Stimulated activated CD8-positive, alpha-beta memory T cell treated with anti-CD3 and anti-CD28 coated beads, Interleukin-4, amount 100 ng/mL, for 1 hour (primary cell): ENCODE measurements at places on chromosomes 12 and 14.

GRCh38 chr12:71838676-71839075 lies 883 bp upstream of the TBC1D15 start:
- DNase-seq = no peak

DNA sequence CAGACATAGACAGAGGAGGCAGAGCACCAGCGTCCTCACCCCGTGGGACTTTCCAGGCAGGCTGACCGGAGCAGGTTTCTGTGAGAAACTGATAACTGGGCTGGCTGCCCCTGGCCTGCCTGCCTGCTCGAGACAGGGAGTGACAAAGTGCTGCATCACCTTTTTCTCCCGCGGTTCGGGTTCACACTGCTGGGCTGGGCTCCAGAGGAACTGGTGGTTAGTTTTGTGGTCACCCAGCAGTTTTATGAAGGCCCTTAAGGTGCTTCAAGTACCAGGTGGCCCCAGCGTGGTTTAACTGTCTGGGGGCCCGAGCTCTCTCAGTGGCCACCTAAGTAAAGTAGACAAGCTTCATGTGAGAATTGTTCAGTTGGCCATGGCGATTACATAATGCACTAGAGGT lies 1073.6 kb downstream of the BCL11B start:
- DNase-seq = no peak

GRCh38 chr12:65355461-65355860 lies 77.0 kb downstream of the MSRB3 start:
- DNase-seq = no peak

DNA sequence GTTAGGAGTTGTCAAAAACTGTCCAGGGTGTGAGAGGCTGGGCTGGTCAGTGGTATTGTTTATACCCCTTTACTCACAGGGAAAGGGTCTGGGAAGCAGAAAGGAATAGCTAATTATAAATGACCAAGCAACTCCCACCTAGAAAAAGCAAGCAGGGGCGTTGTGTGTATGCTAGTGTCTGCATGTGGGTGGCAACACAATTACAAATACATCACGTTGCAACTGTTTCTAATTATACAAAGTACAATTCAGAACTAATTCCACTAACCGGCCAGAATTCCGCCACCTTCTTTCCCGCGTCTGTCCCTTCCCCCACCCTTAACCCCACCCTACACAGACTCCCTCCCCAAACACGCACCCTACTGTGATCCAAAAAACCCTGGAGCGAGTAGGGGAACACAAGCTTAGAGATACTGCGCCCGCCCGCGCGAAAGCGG lies 2.2 kb downstream of the DPF3 start:
- DNase-seq = no peak

DNA sequence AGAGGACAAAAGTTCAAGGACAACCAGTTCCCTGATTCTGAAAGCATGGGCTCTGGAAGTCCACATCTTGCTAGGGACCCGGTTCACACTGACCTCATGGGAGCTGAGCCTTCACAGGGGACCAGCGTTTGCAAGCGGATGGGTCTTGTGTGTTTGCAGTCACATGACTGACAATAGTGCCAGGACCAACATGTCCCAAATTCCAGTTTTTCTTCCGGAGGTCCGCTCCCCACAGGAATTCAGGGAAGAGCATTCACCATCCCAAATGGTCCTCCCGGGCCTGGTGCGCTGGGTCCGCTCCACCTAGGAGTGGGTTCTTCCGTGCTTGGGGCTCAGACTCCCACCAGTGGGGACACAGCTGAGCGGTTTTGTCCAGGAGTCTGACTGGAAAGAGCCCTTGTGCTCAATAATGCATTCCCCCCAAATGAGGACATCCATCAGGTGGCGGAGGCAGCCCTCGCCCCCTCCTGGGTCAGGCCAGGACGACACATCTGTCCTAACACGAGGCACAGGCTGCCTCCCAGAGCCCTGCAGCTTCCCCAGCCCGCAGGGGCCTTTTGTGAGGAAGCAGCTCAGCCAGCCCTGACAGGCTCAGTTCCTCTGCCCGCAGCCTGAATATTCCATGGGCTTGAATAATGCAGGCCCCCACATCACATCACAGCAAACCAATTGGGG lies 91.8 kb upstream of the BCL11B start:
- DNase-seq = no peak

- DNase-seq = no peak
Measured at GRCh38 chr12:53067074-53067992, 11.9 kb downstream of the SPRYD3 start.

GRCh38 chr12:44876544-44877410 lies 662 bp upstream of the NELL2 start:
- no peak for DNase-seq

GRCh38 chr12:80721326-80721725 lies 4.6 kb downstream of the MYF5 start:
- DNase-seq = no peak
